ENCODE measurements at places on chromosomes 11 and 22.

DNA sequence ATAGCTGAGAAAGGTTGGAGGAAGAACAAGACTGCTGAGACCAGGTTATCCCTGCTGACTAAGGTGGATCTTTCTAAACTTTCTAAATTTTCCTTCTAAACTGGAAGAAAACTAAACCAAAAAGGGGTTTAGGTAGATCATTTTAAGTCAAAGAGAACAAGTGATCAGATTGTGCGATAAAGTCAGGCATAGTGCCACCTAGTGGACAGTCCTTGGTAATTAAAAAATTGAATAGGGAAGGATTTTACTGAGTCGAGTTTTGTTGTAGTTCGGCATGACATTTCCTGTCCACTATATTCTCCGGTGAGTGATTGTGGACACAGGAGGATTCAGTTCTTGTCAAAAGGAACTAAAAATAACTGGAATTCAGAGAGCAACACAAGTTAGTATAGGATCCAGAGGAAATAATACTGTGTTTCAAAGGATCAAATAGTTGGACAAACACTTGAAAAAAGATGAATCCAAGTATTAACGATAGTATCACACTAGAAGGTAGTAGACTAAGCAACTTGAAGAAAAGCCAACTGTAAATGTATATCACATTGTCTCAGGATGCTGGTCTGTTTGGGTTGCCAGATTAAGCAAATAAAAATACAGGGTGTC lies 1236.4 kb downstream of the FAM181B start:
- DNase-seq = peak; percentile 15

DNA sequence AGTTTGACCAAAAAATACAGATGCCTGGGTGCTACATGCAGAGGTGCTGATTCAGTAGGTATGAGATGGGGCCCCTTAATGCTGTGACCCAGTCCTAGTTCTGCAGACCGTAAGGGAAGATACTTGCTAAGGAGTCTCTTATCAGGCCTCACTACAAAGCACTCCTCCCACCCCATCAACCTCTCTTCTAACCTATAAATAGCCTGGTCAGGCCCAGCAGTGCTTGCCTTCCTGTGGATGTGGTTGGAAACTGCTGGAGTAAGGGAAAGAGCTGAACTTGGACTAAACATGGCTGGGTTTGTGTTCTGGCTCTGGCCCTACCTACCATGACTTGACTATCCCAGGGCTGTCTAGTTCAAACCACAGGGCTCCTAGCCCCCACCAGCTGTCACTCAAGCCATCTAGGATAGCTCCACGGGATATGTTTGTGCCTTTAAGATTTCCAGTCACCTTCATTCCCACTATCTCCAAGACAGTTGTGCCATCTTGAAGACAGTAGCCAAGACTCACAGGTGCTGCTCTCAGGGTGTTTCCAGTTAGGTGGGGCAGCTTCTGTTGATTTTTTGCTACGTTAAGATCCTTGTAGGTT lies 9.5 kb upstream of the DKK3 start:
- DNase-seq = no peak

GRCh38 chr11:66267039-66267378 lies 1.4 kb upstream of the RAB1B start:
- no peak for DNase-seq

- DNase-seq = no peak
These were observed 12.8 kb downstream of the CPSF7 start for GRCh38 chr11:61416941-61417340.

- no peak for DNase-seq
These were observed 38.1 kb downstream of the KREMEN1 start for GRCh38 chr22:29110946-29111345.

DNA sequence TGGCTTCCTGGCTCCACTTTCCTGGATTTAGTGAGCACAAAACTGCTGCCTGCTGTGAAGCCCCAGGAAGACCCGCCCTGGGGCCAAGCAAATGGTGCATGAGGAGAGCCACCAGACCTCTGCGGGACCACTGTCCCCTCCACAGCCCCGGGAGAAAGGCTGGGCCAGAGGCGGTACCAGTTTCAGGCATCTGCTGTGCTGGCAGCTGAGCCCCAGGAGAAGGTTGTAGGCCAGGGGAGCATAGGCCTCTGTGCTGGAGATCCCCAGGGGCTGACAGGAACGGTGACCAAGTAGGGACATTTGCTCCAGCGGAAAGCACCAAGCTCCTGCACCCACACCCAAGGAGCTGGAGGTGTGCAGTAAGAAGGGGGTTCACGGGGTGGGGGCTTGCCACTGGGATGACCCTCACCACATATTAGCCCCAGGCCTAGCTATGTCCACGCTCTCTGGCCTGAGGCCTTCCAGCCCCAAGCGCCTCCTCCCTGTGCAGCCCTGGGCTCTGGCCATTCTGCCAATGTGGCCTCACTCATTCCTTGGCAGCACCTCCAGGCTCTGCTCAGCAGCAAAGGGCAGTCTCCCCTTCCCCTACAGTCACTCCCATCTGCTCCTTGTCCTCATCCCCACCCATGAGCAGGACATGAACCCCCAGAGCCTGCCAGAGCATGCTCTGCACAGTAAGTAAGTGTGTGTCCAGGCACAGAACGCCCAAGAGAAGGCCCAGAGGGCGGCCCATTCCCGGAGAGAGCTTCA lies 24.0 kb upstream of the COMT start:
- no peak for DNase-seq

DNA sequence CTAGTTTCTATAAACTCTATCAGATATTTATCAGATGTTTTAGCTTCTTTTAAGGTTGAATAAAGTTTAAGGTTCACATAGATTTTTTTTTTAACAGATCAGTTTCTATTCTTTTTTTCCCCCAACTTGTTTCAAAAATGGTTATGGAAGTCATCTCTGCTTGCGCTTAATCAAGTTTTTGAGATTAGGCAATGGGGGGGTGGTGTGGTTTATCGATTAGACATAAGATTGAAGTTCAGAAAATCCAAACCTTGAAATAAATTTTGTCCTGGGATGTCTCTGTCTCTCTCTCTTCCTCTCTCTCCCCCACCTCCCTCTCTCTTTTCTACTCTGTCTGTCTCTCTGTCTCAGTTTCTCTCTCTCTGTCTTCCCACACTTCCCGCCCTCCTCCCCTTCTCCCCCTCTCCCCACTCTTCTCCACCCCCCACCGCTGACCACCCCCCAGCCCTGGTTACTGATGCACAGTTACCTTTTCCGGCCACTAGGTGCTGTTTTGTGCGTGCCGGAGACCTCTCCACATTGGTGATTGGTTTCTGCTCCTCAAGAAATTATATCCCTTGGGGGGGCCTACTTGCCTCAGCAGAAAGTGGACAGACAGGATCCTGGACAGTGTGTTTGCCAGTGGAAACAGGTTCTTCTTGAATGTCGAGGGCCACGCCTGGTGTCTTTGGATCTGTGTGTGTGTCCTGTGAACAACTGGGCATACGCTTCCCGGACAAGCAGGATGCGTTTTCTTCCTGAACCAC lies 29.7 kb upstream of the ANO1 start:
- DNase-seq = no peak

GRCh38 chr11:131402040-131402439 lies 31.6 kb downstream of the NTM start:
- no peak for DNase-seq

DNA sequence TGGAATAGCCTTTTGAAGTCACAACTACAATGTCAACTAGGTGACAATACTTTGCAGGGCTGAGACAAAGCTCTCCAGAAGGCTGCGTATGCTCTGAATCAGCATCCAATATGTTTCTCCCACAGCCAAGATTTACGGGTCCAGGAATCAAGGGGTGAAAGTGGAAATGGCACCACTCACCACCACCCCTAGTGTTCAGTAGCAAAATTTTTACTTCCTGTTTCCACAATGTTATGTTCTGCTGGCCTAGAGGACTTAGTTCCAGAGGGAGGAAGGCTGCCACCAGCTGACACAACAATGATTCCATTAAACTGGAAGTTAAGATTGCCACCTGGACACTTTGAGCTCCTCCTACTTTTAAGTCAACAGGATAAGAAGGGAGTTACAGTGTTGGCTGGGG lies 68.5 kb upstream of the MPEG1 start:
- DNase-seq = no peak

DNA sequence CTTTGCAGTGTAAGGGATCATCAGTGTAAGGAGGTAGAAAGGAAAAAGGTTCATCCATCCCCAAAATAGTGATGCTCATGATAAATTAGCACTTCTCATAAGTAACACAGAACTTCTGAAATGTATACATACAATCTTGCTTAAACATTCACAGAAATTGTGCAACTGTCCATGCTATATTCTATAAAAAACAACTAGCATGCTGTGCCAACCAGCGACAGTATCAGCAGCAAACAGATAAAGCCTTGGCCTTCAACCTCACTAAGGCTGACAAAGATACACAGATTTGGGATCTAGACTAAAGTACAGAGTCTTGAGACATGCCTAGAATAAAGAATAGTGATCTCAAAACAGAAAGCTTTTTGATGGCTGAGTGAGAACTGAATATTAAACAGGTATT lies 74.1 kb upstream of the CHRM4 start:
- no peak for DNase-seq

DNA sequence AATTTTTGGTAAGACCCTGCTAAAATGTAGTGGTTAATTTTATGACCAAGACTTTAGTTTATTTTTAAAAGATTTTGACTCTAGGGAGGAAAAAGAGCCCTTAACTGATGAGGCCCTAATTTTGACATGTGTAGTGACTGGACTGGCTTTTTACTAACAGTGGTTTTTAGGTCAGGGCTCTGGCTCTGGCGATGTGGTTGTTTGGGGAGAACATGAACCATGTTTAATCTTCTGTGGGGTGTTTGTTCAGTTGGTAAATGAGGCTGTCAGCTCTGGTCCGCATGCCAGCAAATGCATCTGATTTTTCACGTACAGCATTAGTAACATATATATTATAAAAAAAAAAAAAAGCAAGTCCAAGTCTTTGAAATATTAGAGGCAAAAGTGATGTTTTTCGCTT lies 104.3 kb downstream of the EXT2 start:
- no peak for DNase-seq

DNA sequence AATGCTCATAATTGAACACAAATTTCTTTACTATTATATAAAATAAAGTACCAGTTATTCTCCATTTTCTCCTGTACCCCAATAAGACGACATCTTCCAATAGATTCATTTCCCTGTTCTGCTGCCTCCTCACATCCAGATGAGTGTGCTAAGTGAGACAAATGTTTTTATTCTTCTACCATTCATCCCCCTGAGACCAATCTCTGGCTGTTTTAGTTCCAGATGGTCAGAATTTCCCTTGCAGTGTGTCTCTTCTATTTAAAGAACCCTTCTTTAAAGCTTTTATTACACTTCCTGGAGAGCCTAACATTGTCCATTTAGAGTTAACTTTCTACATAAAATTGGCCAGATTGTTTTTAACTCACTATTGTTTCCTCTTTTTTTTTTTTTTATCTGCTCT lies 41.2 kb upstream of the GLYATL1 start:
- DNase-seq = no peak

DNA sequence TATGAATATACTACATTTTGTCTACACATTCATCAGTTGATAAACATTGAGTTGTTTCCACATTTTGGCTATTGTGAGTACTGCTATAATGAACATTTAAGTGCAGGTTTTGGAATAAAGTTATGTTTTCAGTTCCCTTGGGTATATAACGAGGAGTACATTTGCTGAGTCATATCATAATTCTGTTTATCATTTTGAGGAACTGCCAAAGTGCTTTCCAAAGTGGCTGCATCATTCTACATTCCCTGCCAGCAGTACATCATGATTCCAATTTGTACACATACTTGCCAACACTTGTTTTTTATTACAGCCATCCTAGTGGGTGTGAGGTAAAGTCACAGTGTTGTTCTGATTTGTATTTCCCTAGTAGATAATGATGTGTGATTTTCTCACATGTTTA lies 1458.6 kb upstream of the TENM4 start:
- no peak for DNase-seq

Measured in germinal center (tissue), 1 donor.